ENCODE measurements at places on chromosomes 7 and 10.

DNA sequence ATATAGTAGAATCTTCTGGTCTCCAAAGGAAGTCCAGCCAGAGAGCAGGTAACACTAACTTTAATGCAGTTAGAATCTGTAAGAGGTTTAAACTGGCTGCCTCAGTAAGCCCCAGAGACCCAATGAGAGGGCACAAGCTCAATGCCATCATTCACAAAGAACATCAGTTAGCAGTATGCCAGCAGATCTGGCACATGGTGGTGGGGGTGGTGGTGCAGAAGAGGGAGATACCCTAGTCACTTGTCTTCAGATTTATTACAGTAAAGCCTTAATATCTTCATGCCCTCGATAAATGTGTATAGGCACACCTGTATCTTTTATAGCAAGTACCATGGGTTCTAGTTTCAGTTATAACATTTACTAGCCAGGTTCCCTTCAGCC lies 86.2 kb downstream of the SORBS1 start:
- no peak for DNase-seq

DNA sequence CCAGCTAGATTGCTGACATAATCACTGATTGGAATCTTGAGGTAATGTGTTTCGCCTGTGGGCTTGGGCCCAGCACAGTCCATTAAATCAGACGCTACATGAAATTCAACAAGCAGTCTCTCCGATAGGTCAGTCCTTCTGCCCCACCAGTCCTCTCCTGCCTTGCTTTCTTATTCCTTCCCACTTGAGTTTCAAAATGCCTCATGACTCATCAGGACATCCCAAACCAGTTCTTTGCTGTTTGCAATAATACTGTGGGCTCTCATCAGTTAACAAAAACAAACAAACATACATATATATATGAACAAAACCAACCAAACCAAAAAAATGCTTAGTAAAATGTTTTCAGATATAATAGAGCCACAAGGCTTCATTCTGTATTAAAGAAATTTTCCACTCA lies 599.0 kb downstream of the SORCS1 start:
- DNase-seq = no peak

GRCh38 chr7:136911344-136911743 lies 42.9 kb downstream of the CHRM2 start:
- DNase-seq = no peak

DNA sequence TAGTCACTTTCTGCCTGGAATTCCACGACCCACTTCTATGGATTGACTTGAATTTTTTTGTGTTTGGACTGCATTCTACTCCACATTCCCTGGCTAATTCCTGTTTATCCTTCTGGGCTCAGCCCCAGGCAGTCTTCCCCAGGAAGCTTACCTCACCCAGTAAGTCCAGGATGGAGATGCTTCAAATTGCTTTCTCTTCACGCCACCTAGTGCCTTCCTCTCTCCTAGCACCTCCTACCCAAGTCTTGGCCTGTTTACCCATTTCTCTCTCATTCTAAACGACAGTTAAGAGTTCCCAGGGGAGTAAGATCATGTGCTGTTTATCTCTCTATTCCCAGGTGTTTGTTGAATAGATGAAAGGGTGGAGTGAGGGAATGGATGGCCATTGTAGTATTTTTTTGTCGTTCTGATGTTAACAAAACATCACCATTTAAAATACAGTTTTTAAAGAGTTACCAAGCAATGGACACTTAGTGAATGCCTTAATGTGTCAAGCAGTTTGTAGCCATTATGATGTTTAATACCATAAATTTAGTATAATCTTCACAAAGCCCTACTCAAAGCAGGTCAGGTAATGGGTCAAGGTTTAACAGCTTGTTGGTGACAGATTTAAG lies 45.5 kb upstream of the TARP start:
- DNase-seq = no peak

GRCh38 chr10:49071160-49071761 lies 44.1 kb downstream of the VSTM4 start:
- DNase-seq = no peak

DNA sequence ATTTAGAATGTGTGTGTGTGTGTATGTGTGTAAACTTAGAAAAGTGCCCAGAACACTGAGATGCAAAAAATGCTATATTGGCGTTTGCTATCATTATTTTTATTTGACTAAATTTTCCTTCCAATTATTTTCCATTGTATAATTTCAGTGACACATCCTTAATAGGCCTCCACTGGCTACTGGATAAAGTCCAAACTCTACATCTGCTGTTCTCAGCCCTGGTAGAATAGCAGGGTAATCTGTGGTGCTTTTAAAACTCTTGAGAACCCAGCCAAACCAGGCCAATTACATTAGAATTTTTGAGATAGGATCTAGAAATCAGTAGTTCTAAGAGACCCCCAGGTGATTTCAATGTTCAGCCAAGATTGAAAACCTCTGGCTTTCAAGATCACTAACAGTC lies 66.4 kb downstream of the ZNF503 start:
- DNase-seq = no peak

GRCh38 chr10:54800741-54801421 lies at the start of gene PCDH15:
TSS of gene PCDH15 (minus strand) at chr10:54801231. CDS start at chr10:54664262, 136,969 bp downstream.
- DNase-seq = no peak

Data from cerebellar nuclear complex (tissue), 1 donor.